ENCODE measurements at places on chromosomes 2 and 18. TPM values are rescaled to one million over a fixed set of nuclear protein-coding genes. Genes with fewer than 3 reads are reported as not detected.

Gene CEP192
- total RNA-seq, result 20.1 TPM

Gene PLEKHH2
- 29.5 TPM for total RNA-seq

Gene DNAH6
- total RNA-seq, result 0.85 TPM

Gene LAMA3
- total RNA-seq, result 34.2 TPM

Gene LYG2
- total RNA-seq, result not detected

Gene C2orf66
- not detected for total RNA-seq

Gene UGT1A6
- not detected for total RNA-seq

Gene EFEMP1
- total RNA-seq, result 1,782 TPM

Gene MBD1
- 103 TPM for total RNA-seq

Gene ASB1
- 48.7 TPM for total RNA-seq

Gene TEKT4
- total RNA-seq, result not detected

Gene KCNE4
- total RNA-seq, result 9.6 TPM

Gene HOXD9
- 1.4 TPM for total RNA-seq

Gene TANC1
- 70.1 TPM for total RNA-seq

Gene RND3
- 27.9 TPM for total RNA-seq

Measured in thoracic aorta (tissue), 2 donors.